ENCODE measurements at places on chromosomes 6 and 20. TPM values are rescaled to one million over a fixed set of nuclear protein-coding genes. Genes with fewer than 3 reads are reported as not detected.

DNA sequence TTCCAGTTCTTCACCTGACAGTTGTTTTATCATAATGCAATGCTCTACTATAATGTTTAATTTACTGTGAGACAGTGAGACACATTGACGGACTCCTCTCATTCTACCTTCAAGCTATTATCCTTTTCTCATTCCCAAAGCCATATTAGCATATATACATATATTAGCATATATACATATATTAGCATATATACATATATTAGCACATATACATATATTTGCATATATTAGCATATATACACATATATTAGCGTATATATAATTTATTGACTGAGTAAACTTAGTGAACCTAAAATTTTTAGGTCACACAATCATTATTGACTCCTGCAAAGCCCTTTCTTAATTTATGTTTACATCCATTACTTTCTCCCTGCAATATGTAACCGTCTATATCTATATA is 555.0 kb upstream of the ADGRB3 start:
- H3K4me3 ChIP-seq: no peak overlapping the region
- no peaks in the 10 kb centered on the region for H3K36me3 ChIP-seq
- H3K27ac ChIP-seq: no peak overlapping the region
- no peak for DNase-seq
- no peaks in the 10 kb centered on the region for H3K27me3 ChIP-seq

DNA sequence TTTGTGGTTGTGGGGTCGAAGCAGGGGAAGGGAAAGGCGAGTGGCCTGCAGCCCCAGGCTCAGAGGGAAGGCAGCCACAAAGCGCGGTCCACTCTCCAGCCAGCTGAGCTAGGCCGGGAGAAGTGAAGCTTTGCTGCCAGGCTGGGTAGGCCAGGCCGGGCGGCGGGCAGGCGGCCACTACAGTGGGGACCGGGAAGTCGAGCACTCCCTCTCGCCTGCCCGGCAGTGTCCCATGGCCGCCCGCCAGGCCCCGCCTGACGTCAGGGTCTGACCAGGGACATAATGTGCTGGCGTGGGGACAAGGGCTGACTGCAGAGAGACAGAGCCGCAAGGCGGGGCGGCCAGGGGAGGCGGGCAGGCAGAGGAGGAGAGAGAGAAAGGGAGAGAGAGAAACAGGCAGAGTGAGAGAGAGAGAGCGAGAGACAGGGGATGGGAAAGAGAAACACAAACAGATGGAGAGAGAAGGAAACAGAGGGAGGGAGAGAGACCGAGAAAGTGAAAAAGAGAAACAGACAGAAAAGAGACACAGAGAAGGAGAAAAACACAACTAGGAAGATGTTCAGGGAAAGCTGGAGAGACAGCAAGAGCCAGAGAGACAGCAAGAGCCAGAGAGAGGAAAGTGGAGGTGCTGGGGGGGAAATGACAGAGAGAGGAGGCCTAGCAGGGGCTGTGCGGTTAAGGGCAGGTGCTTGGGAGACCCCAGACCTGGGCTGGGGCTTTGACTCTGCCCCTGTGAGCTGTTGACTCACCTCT is 94.5 kb upstream of the PTPN1 start:
- H3K4me1 ChIP-seq: peaks cover 30% of the 10 kb centered on the region
- H3K27me3 ChIP-seq: no peaks in the 10 kb centered on the region
- DNase-seq: peak; percentile 100
- H3K4me3 ChIP-seq: peak overlapping the region; percentile 3
- H3K36me3 ChIP-seq: no peaks in the 10 kb centered on the region

DNA sequence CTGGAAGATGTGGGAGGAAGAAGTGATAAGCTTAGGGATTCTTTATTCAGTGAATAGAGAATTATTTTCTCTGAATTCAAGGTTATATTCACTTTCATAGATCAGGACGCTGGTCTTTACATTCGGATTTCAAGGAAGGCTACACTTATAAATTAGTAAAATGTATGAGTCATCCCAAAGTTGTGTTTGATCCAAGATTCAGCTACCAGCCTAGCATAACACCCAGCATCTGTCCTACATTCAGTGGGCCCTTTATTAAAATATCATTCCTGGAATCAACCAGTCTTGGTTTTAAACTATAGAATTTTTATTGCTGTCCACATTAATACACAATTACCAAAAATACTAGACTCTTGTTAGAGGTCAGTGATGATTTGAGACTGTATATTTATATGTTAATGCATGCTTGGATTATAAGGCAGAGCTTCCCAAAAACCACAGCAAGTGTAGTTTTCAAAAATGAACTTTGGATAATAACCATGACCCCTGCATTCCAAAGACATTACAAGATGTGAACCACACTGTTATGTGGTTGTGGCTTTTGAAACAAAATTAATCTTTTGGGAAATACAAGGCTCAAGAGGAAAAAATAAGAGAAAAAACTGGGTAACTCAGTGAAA is 210.7 kb upstream of the CNR1 start:
- H3K27me3 ChIP-seq: no peaks in the 10 kb centered on the region
- no peaks in the 10 kb centered on the region for H3K4me1 ChIP-seq
- no peak overlapping the region for H3K27ac ChIP-seq

DNA sequence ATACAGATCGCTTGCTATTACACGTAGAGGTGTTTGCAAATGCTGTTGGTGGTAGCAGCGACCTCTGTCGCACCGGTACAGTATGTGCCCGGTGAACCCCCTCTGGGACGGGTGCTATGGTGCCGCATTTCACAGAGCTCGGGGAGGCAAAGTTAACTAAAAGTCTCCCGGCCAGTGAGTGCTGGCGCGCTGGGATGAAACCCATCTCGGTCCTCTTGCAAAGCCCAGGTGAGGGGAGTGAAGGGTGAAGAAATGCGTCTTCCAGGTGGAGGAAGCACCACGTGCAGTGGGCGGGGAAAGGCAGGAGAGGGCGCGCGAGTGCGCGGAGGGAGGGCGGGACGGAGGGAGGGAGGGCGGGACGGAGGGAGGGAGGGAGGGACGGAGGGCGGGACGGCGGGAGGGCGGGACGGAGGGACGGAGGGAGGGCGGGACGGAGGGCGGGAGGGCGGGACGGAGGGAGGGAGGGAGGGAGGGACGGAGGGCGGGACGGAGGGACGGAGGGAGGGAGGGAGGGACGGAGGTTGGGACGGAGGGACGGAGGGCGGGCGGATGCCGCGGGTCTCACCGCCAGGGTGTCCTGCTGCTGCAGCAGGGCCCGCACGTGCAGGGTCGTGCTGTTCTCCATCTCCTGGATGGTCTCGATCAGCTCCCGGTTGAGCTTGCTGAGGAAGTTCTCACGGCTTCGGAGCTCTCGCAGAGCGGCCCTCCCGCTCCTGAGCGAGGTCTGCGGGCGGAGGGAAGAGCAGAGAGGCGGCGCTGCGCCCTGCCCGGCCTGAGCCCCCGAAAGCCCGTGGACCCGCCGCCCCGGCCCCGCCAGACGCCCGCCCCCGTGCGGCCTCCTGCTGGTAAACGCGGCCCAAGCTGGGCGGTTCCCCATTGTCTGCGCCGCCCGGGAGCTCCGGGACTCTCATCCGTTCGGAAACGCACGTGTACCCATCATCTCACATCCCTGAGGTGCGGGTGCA is 11.7 kb downstream of the C20orf96 start:
- H3K27me3 ChIP-seq: no peaks in the 10 kb centered on the region
- DNase-seq: no peak
- no peak overlapping the region for H3K4me3 ChIP-seq
- peaks cover 9% of the 10 kb centered on the region for H3K36me3 ChIP-seq
- H3K4me1 ChIP-seq: no peaks in the 10 kb centered on the region
- no peak overlapping the region for H3K27ac ChIP-seq

GRCh38 chr6:30712441-30712945 is 4.6 kb downstream of the MDC1 start:
- peaks cover 27% of the 10 kb centered on the region for H3K36me3 ChIP-seq
- no peak overlapping the region for H3K4me3 ChIP-seq
- no peaks in the 10 kb centered on the region for H3K27me3 ChIP-seq
- no peak for DNase-seq
- no peaks in the 10 kb centered on the region for H3K4me1 ChIP-seq

- no peaks in the 10 kb centered on the region for H3K4me1 ChIP-seq
- no peaks in the 10 kb centered on the region for H3K27me3 ChIP-seq
- H3K4me3 ChIP-seq: no peak overlapping the region
- no peak overlapping the region for H3K27ac ChIP-seq
- no peak for DNase-seq
These were observed 314.0 kb upstream of the RSPO3 start for GRCh38 chr6:126804332-126805064.

DNA sequence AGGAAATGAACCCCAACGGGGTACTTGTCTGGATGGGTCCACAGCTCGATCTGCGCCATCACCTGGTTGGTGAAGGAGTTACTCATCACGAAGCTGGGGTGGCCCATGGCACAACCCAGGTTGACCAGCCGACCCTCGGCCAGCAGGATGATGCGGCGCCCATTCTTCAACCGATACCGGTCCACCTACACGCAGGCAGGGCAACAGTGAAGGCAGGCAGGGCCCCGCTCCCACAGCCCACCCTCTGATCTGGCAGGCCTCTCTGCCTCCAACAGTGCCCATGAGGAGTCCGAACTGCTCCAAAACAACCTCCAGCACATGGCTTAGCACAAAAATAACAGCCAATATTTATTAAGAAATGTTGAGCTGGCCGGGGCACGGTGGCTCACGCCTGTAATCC is 17.7 kb downstream of the AHCY start:
- H3K36me3 ChIP-seq: peaks cover 7% of the 10 kb centered on the region
- no peak overlapping the region for H3K27ac ChIP-seq
- H3K4me1 ChIP-seq: no peaks in the 10 kb centered on the region
- no peaks in the 10 kb centered on the region for H3K27me3 ChIP-seq
- no peak overlapping the region for H3K4me3 ChIP-seq

GRCh38 chr6:27178407-27178730 is 69.1 kb upstream of the PRSS16 start:
- peak overlapping the region; percentile 80 for H3K4me3 ChIP-seq
- DNase-seq: no peak
- H3K4me1 ChIP-seq: peaks cover 5% of the 10 kb centered on the region
- H3K27me3 ChIP-seq: no peaks in the 10 kb centered on the region

- H3K4me3 ChIP-seq: no peak overlapping the region
- H3K27ac ChIP-seq: peak overlapping the region; percentile 60
- no peaks in the 10 kb centered on the region for H3K27me3 ChIP-seq
- H3K36me3 ChIP-seq: no peaks in the 10 kb centered on the region
These were observed 6.3 kb upstream of the APMAP start for GRCh38 chr20:24998631-24999445.

The TSPO2 gene
- polyA plus RNA-seq: not detected

The PGBD1 gene
- polyA plus RNA-seq: 0.92 TPM
